ENCODE measurements at places on chromosomes 5 and 9.

GRCh38 chr5:81288021-81288433, 13.4 kb upstream of the ZCCHC9 start:
- no peak for DNase-seq

DNA sequence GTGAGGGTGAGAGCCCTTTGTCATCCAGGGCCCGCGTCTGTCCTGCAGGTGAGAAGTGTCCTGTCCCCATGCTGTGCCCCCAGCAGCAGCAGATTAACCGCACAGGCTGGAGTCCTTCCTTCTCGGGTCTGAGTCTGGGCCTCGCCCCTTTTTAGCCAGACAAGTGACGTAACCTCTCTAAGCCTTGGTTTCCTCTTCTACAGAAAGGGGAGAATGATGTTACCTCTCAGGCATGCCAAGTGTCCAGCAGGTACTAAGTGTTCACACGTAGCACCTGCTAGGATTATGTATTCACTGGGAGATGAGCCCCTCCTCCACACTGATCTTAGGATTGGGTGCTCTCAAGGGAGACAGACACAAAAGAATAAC, 6.9 kb downstream of the NEURL1B start:
- no peak for DNase-seq

DNA sequence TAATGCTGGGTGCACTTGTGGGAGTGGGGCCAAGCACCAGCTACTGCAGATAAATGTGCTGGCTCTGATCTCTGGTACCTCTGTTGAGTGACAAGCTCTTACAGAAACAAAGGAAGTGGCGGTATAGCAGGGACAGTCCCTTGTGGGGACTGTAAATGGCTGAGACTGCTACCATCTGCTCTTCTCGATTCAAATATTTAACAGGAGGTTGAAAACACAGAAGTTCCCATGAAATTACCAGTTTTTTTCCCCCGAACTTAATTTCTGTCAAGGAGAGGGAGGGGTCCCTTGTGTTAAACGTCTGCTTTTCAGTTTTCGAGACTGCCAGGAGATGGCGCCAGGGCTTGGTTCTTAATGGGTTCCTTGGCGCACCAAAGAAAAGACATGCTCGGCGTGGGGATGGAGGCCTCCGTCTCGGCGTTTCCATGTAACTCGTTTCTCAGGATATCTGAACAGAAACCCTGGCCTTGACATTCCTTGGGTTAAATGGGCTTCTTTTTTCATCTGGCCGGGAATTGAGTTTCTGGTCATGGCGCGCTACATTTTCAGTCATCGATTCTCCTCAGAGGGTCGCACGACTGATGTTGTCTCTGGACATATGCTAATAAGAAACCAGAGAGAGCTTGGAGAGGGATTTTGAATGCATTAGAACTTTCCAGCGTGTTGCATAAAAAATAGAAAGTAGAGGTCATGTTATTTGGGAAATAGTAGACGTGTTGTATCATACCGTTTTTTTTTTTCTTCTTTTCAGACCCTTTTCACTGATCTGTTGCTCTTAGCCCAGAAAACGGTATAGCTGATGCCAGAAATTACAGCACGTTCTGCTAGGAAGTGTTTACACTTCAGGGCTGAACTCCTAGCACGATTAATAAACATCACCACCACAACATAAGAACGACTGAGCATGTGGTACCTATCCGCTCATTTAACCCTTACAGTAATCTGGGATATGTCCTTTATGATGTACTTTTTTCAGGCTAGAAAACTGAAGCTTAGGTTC, 64.0 kb downstream of the CARTPT start:
- DNase-seq: no peak

GRCh38 chr5:43233946-43234345, 41.9 kb downstream of the NIM1K start:
- DNase-seq: no peak

DNA sequence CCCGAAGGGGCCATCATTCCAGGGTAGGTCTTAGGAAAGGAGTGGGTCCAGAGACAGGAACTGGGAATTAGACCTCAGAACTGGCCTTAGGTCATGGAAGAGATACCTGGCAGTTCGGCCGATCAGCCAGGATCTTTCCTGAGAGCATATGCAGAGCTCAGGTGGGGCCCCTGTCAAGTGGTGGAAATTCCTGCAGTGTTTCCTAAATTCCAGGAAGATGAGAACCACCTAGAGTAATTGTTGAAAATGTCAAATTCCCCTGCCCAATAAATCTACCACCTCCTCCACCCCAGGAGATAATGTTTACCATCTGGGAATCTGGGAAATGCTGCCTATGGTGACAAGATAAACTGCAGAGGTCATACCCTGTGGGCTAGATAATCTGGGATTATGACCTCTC, 14.6 kb downstream of the TMEM171 start:
- DNase-seq: no peak

DNA sequence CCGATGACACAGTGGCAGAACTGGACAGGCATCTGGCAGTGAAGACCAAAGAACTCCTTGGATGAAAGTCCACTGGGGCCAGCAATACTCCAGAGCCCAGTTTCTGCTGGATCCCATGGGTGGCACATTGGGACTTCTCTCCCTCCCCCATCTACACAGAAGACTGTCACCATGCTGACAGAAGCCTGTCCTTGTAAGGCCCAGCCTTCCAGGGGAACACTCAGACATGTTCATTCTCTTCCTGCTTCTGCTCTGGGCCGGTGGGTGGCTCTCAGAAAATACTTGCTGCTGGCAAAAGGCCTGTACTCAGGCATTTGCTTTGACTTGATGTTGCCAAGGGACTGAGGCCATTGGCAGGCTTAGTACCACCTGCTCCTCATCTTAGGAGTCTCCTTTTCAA, 48.3 kb upstream of the PTGS1 start:
- no peak for DNase-seq

- DNase-seq: peak; percentile 54
These were observed 419.9 kb upstream of the GRAMD2B start for GRCh38 chr5:126003309-126003708.

- DNase-seq: no peak
These were observed 1.1 kb upstream of the AKNA start for GRCh38 chr9:114388764-114389375.

DNA sequence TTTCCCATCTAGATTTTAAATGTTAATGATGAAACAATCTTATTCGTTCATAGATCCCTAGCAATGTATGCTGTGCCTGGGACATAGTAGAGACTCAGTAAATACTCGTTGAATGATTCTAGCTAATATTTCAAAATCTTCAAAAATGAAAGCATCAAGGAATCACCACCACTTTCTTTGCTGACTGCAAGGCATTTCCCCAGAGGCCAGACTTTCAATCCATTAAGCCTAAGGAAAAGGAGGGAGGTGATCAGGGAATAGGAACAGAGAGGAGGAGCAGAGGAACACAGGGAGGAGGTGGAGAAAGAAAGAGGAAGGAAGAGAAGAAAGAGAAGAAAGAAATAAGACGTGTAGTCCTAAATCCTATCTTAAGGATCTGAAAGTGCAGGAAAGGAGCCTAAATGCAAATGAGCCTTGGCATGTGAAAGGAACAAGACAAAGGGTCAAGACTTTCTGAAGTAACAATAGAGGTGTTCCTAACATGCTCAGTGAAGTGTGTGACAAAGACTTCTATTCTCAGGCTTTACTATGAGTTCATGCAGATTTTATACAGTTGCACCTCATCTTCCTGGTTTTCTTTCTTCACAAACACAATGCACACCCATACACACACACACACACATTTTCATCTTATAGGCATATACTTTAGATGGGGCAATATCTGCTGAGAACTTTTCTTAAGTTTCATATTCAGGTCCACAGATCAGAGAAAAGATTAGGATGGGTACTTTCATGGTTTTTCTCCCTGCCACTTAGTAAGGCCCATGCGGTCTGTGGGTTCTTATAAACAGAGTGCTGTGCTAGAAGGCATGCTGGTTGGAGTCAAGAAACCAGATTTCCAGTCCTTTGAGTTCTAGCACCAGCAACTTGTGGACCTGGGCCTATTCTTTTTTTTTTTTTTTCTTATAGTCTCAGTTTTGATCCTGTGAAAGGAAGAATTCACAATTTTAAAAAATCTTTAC, 512.2 kb upstream of the TNC start:
- no peak for DNase-seq

- DNase-seq: no peak
These were observed 732 bp downstream of the PRKAA1 start for GRCh38 chr5:40797273-40798011.
